GM03348 (cell line): ENCODE measurements at places on chromosomes 11 and 22.

DNA sequence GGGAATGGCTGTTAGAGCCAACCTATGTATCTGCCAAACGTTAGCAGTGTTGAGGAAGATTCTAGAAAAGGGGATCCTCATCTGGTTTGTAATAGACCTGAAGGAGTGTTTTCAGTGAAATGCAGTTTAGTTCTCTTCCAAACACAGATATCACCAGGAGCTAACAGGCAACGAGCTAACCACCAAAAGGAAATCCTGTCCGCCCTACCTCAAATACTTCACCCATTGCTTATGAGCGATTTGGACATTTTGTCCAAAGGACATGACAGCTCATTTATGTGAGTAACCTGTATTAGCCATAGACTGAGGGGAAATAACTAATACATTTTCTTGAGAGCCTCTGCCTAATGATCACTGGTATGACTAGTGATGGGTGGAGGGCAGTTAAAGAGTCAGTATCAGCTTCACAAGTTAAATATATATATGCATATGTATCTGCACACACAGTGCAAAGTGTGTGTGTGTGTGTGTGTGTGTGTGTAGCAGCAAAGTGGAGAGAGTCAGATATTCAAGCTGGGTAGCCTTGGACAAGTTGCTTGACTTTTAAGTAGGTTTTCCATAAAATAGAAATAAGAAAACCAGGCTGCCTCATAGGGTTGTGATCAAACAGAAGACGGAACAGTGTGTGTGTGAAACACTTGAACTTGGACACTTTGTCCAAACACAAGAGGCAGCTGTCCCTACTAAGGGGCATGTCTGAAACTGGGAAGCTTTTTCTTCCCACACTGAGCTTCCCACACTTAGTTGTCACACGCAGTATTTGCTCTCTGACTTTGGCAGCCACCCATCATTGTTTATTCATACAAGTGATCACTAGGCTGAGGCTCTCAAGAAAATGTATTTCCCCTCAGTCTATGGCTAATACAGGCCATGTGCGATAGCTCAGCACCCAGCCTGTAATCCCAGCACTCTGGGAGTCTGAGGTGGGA is 940 bp upstream of the C11orf91 start:
- DNase-seq = no peak

DNA sequence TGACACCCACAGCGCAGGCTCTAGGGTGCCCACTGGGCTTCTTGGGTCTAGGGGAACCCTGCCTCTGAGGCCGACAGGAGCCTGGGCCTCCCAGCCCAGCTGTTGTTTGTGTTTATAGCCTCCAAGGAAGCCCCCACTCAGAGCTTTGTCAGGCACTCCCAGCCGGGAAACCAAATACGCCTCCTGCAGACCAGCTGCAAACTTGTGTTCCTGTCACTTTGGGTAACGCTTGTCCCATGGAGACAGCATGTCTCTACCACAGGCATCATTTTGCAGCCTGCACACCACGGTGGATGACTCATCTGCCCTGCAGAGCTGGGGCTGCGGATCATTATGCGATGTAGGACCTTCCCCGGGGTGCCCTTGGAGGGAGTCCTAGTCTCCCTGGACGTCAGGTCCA is 40.6 kb upstream of the CRYBB3 start:
- DNase-seq = no peak

GRCh38 chr11:125925247-125925740 is 20.6 kb upstream of the VSIG10L2 start:
- DNase-seq = no peak

DNA sequence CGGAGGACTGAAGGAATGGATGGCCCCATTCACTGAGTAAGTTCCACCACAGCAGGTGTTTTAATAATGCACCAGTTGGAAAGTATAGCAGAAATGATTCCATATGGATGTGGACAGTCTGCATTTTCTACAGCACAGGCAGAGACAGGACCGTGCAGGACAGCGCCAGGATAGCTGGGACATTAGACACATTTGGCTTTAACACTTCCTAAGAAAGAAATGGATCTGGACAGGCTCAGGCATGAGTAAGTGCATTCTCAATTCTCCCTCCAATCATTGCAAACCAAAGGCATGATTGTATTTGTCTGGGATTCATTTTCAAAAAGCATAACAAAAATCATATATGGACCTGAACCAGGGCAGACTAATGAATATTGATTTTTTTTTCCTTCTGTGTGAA is 233.0 kb upstream of the POU2AF2 start:
- no peak for DNase-seq

DNA sequence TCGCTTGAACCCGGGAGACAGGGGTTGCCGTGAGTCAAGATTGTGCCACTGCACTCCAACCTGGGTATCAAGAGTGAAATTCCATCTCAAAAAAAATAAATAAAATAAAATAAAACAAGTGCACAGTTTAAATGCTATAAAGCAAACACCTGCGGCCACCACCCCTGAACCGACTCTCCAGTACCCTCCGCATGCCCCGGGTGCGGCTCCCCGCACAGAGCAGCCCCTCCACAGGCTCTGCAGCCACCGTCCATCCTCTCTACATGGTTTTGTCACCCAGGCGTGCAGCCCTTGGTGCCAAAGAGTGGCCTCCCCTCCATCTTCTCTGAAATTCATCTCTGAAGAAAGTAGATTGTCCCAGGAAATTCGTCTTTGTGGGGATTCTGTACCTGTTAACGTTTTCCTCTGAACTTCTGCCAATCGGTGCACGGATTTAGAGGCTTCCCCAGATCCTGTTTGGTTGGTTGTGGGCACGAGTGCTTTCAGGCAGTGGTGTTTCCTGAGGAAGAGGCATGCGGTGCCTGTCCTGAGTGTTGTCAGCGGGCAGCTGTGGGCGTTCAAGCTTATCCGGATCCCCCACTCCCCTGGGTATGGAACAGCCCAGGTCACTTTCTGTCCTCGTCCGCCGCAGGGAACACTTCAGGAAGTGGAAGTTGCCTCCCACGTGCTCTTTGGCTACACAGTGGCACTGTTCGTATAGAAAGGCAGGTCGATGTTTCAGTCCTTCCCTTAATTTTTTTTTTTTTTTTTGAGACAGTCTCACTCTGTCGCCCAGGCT is 4.1 kb downstream of the MIOX start:
- no peak for DNase-seq

DNA sequence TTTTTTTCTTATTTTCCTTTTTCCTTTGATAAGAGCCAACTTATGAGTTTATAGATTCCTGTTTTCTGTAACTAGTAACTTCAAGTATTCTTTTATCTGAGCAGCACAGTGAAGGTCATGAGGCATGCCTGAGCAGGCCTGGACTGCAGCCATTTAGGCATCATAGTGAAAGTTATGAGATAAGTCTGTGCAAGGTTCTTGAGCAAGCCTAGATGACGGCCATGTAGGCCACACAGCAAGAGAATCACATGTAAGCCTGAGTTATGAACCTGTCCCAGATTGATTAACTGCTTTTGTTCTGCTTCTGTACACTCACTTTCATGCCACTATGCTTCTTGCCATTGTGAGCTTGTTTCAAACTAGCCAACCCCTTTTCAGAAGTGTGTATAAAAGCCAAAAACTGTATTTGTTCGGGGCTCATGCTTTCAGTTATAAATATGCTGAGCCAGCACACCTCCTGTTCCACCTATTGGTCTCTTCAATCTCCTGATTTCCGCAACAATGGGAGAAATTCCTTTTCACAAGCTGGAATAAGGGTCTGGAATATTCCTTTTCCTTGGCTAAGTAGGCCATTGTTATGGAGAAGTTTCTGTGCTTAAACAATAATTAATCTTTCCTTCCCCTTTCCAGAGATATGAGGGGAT is 745.7 kb downstream of the FAM181B start:
- no peak for DNase-seq
